AG09309 (cell line): ENCODE measurements at places on chromosomes 7 and 10.

DNA sequence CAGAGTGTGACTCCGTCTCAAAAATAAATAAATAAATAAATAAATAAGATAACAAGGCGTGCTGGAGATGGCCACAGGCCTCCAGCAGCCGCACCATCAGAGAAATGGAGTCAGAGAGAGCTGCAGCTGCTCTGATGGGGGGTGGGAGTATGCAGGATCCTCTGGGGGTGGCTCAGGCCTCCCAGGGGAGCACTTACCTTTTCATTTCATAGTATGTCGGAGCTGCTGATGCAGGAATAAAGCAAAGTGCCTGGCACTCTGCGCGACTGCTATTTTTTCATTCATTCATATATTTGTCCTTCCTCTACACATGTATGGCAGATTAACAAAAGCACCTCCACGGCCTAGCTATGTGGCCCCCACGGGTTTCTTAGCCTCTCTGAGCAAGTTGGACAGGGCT, 175.9 kb downstream of the CUX1 start:
- no peak for DNase-seq

DNA sequence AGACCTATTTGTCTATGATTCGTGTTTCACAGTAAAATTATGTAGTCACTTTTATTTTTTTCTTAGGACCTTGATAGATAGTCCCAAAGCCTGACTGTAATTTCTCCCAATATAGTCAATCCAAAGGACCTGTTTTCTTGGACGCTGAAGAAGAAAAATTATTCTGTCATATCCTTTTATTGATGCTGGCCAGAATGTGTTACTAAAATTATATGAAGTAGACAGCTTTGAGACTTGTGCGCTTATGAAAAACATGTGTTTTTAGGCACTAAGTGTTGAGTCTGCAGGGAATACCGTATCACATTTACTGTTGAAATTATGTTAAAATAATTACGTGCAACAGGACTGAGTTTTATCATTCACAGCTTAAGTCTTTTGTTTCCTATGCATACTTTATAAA, 17.9 kb downstream of the TES start:
- no peak for DNase-seq

- no peak for DNase-seq
Observed at GRCh38 chr10:93596539-93596938, 4.5 kb downstream of the RBP4 start.

- DNase-seq, result peak; percentile 49
Observed at GRCh38 chr10:88810196-88810961, 7.8 kb downstream of the LIPM start.

DNA sequence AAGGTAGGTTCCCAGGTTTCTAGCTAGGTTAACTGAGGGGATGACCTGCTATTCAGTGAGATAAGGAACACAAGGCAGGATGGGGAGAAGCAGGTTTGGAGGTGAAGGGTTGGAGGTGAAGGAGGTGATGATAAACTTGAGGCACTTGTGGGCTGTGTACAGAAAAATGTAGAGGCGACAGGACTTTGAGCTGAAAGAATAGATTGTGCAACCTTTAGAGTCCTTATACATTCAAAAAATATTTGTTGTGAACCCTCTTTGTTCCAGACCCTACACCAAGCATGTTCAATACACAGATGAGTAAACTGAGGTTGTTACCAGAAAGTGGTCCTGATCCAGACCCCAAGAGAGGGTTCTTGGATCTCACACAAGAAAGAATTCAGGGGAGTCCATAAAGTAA, 45.4 kb upstream of the LRGUK start:
- no peak for DNase-seq

GRCh38 chr10:48931188-48931587, 8.5 kb downstream of the LRRC18 start:
- no peak for DNase-seq

DNA sequence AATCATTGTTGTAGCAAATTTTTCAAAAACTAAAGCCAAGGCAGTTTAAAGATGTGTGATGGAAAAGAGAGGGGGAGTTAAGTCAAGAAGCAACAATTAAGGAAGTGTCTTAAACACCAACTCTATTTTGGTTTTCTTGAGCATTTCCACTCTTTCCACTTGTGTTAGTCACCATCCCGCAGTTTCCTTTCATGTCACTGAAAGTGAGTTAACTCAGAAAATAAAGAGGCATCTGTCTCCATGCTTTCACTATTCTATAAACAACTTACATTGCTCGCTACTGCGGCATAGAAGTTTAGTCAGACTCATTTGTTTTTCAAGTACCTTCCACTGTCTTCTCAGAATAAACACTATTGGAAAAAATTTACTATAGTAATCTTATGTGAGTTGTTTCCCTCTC, 284.9 kb upstream of the SEMA3D start:
- peak; percentile 28 for DNase-seq

GRCh38 chr7:41786944-41787343, 84.1 kb upstream of the INHBA start:
- no peak for DNase-seq

DNA sequence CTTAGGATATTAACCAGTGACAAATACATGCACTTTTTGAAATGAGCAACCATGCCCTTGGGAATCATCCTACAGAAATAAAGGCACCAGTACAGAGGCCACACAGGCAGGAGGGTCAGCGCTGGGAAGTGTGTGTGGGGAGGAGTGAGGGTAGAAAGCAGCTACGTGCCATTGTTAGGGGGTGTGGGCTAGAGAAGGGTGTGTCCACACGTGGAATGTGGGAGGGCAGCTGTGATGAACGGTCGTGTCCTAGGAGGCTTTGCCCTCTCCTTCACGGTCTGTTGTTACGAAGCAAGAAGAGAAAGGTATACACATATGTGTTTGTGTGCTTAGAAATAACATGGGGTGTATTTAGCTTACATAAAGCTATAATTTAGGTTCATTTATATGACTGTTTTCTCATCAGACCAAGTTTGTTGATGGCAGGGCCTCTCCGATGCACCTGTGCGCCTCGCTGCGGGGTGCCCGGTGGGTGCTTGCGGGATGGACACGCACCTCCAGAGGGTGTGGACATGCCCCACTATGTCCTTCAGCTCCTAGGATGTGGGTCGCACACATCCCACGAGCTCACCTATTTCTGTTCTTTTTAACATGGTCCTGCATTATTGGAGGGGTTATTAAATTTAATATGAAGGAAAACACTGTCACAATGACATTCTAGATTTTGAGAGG, 16.9 kb upstream of the GET4 start:
- no peak for DNase-seq

- DNase-seq, result no peak
Observed at GRCh38 chr7:92425311-92425947, 21.9 kb upstream of the GATAD1 start.

DNA sequence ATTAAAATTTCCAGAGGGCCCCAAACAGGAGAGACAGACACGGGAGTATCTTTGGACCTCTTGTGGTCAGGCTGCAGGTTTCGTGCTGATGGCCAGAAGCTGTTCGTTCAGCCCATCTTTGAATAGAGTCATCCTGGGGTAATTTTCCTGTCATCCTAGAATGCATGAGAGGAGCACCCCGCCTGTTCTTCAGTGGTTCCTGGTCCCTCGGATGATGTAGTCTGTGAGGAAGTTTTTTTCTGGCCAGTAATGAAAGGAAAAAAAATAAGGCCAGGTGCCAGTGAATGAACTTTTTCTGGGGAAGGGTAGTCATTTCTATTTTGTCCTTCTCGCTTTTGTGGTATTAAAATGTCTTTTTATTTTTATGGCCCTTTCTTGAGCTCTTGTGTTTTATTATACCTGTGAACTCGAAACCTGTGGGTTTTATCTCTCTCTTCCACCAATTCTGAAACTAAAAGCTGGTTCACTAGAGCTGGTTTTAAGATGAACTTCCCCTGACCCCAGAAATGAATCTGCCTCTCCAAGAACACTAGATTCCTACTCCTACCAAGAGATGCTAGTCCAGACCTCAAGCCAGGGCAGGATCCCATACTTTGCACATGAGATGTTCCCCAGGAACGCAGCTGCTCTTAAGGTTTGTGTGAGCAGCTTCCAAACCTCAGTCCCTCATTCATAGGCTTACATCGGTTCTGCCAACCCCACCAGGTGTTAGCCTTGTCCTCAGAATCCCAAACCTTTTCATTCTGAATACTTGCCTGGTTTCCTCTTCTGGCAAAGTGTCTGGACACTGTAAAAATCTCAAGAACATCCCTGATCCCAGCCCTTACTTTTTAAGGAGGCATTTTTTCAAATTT, 15.4 kb upstream of the MEST start:
- no peak for DNase-seq

GRCh38 chr10:73218431-73219191, 28.4 kb downstream of the DNAJC9 start:
- DNase-seq, result no peak

DNA sequence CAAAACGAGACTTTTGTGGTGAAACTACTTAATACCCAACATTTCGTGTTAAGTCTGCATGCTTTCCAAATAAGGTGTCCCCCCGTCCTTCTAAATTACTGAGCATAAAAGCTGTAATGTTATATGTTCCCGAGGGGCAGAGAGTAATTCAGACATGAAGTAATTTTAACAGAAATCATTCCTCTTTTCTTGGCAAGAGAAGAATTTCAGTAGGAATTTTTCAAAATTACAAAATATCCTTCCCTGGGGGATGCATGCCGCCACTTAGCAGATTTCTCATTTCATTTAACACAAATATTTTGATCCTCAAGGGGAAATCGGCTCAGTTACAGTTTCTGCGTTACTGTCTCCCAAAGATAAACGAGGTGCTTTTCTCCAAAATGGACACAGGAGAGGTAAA, 213.2 kb upstream of the RHOBTB1 start:
- no peak for DNase-seq

GRCh38 chr10:3495281-3495680, 289.7 kb downstream of the KLF6 start:
- DNase-seq, result no peak

GRCh38 chr7:11193888-11194287, 220.2 kb downstream of the PHF14 start:
- no peak for DNase-seq

GRCh38 chr7:139648941-139649425, 125.5 kb downstream of the CLEC2L start:
- no peak for DNase-seq
